ENCODE measurements at places on chromosomes 12 and 14.

GRCh38 chr14:103281496-103282231 is 52.4 kb upstream of the EIF5 start:
- DNase-seq: peak; percentile 51

DNA sequence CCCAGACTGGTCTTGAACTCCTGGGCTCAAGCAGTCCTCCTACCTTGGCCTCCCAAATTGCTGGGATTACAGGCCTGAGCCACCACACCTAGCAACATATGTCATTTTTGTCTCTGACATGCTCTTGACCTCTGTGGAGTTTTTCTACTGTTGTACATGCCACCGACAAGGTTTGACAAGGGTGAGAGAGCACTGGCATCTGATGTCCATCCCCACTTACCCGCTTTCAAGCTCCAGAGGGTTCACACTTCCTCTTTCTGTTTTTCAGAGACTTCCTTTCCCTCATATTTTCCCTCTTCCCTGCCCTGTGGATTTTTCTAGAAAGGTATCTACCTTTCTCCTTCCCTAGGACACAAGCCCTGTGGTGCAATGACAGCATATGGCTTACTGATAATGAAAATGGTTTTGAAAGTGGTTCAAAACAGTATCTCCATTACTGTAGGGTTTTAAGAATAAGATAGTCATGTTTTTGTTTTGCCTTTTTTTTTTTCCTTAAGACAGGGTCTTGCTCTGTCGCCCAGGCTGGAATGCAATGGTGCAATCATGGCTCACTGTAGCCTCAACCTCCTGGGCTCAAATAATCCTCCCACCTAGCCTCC is 27.7 kb upstream of the PLEKHG3 start:
- DNase-seq: peak; percentile 34

DNA sequence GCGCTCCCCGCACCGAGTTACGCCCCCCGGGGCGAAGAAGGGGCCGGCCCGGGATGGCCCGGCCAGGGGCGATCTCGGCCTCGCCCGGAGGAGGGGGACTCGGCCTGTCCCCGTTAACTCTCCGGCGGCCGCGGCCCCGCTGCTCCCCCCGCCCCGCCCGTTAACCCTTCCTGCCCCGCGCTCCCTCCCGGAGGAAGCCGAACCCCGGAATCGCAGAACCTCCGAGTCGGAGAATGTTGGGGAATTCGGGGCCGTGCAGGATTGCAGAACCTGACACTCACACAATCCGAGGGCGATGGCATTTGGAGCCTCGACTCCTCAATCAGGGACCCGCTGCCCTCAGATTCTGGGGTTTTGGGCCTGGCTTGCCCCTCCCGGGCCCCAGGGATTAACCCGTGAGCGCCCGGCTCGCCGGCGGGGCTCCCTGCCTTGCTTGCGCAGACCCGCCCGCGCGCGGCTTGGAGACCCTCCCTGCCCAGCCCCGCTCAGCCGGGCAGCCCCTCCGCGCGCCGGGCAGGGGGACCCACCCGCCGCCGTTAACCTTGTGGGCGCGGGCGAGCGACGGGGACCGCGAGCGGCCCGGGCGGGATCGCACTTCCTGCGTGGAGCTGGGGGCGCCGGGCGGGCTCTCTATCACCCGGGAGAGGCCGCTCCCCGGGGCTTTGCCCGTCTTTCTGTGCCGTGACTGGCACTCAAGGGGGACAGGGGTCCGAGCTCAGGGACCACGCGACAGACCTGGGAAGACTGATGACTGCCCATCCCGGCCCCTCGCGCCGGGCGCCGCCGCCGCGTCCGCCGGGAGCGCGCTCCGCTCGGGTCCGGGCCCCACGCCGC is 18.8 kb downstream of the BEGAIN start:
- DNase-seq: no peak

DNA sequence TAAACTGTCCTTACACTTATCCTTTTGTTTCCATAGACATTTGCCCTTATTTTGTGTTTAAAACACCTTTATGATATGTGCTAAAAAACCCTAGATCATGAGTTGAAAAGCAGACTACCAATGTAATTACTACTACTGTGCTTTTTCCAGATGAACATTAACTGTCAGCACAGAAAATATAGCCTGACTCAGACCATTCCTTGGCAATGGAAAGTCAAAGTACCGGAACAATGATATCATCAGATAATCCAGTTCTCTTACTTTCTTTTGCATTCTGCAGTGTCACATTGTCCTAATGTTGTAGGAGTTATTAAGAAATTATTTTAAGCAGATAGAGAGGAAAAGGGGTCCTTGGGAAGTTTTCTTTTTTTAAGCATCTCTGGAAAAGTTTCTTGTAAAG is 1189.0 kb upstream of the FLRT2 start:
- no peak for DNase-seq

DNA sequence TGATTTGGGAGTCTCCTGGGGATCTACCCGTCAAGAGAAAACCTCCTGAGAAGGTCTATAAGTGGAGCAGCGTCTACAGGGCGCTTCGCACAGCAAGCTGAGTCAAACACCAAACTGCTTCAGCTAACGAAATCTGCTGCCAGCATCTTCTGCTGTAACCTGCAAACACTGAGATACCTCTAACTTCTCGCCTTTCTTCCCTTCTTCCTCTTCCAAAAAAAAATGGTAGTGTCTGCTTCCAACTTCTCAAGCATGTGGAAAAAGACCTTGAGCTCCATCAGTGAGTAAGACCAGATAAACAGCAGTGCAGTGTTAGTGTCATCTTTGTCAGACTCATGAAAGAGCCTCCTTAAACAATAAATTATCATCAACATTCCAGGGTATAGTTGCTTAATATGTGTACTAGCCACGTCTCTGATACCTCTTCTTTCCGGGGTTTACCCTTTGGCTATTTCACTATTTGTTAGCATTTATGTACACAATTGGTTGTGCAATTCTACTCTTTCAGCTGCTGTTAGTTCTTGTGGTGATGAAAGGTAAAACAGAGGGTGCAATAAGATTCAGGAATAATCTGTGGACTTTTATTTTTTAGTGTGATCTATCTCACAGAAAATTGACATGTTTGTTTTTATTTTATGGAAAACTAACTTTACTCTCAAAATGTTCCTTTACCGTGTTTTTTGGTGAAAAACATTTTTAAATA is 81.6 kb downstream of the LLPH start:
- no peak for DNase-seq

DNA sequence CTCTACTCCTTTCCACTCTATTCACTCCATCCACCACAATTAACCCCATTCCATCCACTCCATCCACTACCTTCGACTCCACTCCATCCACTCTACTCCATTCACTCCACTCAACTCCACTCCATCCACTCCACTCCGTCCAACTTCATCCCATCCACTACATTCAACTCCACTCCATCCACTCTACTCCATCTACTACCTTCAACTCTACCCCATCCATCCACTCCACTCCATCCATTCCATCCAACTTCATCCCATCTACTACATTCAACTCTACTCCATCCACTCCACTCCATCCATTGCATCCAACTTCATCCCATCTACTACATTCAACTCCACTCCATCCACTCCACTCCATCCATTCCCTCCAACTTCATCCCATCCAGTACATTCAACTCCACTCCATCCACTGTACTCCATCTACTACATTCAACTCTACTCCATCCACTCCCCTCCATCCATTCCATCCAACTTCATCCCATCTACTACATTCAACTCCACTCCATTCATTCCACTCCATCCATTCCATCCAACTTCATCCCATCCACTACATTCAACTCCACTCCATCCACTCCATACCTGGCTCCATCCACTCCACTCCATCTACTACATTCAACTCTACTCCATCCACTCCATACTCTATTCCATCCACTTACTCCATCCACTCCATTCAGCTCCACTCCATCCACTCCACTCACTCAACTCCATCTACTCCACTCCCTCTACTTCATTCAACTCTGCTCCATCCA is 16.4 kb downstream of the HNF1A start:
- no peak for DNase-seq

GRCh38 chr14:26190646-26191045 is 407.2 kb downstream of the NOVA1 start:
- DNase-seq: no peak

DNA sequence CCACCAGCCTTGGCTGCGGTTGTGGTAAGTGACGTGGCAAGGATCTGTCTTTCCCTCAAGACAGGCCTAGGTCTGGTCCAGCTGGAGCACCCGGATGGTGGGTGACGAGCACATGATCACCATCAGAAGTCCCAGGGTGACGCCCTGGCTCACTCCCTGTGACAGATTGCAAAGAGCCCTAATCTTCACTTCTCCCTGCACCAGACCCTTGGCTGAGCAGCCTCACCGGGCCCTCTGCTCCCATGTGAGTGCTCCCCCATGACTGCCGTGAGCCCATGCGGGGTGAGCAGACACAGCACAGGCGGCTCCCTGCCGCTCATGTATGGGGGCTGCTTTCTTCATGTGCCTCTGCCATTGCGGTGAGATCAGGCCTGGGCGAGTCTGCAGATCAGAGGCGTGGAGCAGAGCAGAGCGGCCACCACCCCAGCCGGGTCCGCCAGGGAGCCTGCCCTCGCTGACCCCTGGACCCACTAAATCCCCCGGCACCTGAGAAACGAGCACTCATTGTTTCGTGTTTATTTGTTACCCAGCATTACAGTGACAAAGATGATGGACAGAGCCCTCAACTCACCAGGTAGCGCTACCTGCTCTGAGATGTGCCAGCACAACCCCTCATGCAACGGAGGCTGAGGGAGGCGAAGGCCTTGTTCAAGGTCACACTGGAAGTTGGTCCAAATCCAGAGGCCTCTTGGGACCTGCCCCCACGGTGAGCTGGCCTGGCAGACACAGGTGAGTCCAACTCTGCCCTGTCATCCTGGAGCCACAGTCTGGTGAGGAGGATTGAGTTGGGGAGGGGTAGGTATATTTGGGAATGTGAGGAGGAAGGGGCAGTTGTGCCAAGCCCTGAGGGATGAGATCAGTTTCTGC is 9.3 kb upstream of the DIO3 start:
- DNase-seq: no peak

DNA sequence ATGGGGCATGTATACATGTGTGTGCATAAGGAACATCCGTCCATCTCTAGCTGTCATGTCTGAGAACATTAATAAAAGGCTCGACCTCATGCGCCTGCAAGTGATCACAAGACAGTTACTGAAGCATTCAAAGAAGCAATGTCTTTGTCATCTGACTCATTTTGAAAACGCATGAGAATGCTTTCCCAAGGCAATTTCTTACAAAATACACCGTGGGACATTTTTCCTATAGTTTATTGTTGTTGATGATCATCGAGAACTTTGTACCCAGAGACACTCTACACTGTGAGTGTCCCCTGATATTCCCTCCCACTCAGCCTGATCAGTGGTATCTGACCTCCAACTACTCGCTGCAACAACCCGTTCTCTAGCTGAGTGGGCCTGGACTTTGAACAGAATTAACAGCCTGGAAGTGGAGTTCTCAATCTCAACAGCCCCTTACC is 68.1 kb downstream of the ETV6 start:
- DNase-seq: peak; percentile 91

- no peak for DNase-seq
Observed at GRCh38 chr14:92409043-92409442, 86.1 kb downstream of the SLC24A4 start.

DNA sequence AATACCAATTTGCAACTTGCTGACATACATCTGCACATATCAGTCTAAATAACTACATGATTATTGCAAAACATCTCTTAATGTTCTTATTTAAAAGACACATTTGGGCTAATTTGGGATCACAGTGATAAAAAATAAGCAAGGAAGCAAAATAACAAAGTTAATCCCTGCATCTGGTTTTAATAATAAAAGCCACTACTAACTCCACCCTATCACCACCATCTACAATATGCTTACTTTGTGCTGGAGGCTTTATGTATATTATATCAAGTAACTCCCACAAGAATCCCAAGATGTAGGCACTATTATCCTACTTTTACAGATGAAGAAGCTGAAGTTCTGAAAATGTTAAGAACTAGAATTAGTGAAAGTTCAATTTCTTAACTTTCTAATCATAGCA is 45.7 kb downstream of the TAOK3 start:
- DNase-seq: no peak

GRCh38 chr14:93536945-93537344 is 106.2 kb downstream of the UNC79 start:
- peak; percentile 26 for DNase-seq

DNA sequence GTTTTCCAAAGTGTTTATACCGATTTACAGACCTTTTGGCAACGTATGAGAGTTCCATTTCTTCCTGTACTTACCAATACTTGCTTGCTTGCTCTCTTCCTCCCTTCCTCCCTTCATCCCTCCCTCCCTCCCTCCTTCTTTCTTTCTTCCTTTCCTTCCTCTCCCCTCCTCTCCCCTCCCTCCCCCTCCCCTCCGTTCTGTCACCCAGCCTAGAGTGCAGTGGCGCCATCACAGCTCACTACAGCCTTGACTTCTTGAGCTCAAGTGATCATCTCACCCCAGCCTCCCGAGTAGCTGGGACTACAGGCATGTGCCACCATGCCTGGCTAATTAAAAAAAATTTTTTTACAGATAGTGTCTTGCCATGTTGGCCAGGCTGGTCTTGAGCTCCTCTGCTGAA is 40.4 kb downstream of the DIP2B start:
- no peak for DNase-seq

DNA sequence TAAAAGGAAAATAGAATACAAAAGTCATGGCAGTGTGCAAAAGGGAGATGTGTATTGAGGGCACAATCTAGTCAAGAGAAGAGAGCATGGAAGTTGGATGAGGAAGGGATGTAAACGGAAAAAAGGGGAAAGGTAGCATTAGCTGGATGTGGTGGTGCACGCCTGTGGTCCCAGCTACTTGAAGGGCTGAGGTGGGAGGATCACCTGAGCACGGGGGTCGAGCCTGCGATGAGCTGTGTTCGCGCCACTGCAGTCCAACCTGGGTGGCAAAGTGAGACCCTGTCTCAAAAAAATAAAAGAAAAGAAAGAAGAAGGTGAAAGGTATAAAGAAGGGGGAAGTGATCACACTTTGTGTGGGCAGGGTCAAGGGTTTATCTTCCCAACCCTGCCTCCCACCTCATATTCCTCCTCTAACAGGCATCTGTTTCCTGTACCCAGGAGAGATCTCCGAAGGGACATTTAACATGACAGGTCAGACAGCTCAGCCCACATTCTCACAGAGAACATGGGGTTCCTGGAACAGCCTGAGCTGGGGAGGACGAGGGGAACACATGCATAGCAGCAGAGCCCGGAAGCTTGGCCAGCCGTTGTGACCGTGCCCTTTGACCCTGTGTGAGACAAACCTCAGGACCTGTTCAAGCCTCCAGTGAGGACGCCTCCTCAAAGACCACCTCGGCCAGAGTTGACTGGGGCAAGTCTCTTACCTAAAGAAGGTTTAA is 8.9 kb downstream of the RNASE11 start:
- peak; percentile 3 for DNase-seq

GRCh38 chr12:89343127-89343526 is 9.2 kb downstream of the DUSP6 start:
- no peak for DNase-seq
